ENCODE measurements at places on chromosomes 16 and 17.

GRCh38 chr17:39591958-39592954 lies 15.5 kb downstream of the NEUROD2 start:
- DNase-seq: no peak

DNA sequence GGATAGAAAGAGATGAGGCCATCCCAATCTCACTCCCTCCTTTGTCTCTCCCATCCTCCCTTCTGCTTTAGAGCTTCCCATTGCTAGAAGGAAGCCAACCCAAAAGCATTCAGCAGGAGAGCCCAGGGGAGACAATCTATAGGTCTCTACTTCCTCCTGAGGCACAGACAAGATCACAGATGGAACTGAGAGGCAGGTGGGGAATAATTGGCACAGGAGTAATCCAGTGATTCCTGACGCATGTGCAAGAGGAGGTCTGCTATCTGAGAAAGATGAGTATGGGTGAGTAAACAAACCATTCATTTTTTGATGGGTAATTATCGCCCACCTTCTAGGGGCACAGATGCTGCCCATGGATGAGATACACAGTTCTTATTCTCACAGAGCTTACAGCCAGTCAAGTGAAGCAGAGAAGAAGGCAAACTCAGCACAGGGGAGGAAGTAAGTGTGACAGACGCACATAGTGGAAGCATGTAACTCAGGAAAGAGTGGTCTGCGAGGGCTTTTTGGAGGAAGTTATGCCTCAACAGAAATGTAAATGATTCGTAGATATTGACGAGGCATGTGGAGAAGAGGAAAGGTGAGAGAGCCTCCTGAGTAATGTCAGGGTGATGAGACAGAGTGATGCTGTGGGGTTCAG lies 88.9 kb upstream of the HLF start:
- DNase-seq: no peak

DNA sequence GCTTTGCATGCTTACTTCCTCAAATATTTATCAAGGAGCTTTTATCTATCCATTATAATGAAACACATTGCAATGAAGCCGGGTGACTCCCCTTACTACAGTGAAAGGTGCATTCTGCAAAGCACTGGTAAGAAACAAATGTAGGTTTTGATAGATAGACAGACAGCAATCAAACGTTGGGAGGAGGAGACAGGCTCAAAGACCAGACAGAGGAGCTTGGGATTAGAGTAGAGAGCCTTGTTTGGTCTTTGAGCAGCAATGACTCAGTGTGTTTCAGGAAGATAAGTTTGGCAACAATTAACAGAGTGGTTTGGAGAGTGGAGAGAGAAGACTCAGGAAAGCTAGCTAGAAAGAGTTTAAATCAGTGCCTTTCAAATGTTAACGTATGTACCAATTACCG lies 68.8 kb downstream of the ZNF18 start:
- no peak for DNase-seq

GRCh38 chr17:27544350-27545131 lies 86.4 kb upstream of the LGALS9 start:
- no peak for DNase-seq

GRCh38 chr17:80208050-80208449 lies 12.1 kb downstream of the SGSH start:
- no peak for DNase-seq

GRCh38 chr17:40496170-40496569 lies 5.3 kb downstream of the TNS4 start:
- DNase-seq: no peak

All from hepatic stellate cell (primary cell).